Stimulated activated CD4-positive, alpha-beta T cell treated with anti-CD3 and anti-CD28 coated beads, Interleukin-4, amount 100 ng/mL, for 48 hours (primary cell): ENCODE measurements at places on chromosomes 12 and 14.

- no peak for DNase-seq
Observed at GRCh38 chr14:95364481-95365209, 44.9 kb upstream of the CLMN start.

- no peak for DNase-seq
Observed at GRCh38 chr14:96191353-96191752, 13.3 kb upstream of the BDKRB2 start.

DNA sequence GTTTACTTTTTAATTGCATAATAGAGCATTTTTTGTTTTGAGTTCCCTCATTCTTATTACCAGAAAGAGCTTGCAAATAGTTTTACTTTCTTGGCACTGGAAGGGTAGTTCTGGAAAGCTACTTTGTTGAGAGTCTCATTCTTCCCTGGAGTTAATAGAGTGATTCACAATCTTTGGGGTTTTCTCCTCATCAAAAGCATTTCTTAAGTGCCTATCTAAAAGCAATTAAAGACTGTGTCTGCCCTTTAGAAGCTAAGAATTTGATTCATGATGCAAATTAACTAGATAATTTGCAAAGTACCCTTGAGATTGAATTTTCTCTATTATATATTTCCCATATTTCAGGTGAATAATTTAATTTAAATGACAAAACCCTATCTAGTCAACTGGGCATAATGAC lies 8.1 kb upstream of the BMAL2 start:
- no peak for DNase-seq

GRCh38 chr12:94145191-94145983 lies 3.0 kb upstream of the PLXNC1 start:
- no peak for DNase-seq

DNA sequence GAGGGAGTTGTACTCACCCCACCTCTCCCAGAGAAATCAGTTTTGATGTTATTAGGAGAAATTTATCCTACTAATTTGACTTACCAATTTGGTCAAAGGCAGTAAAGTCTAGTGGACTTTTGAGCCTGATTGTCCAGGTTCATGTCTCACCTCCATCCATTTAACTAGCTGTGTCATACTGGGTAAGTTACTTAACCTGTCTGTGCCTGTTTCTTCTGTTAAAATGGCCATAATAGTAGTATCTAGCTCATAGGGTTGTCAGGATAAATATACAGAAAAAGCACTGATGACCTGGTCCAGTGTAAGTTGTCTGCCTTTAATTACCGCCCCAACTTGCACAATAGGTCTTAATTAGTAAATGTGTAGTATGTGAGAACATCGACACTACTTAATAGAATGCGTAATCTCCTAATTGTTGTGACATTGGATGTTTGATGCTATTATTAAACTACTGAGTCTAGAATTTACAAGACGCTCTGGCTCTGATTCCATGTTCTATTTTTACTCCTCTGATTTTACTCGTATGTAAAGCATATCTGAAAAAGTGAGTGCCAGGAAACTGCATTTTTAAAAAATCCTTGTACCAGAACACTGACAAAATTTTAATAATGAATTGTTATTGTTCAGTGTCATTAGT lies 1.5 kb downstream of the RAB21 start:
- DNase-seq, result no peak

- DNase-seq, result peak; percentile 49
Observed at GRCh38 chr14:101665478-101666078, 95.9 kb upstream of the PPP2R5C start.

DNA sequence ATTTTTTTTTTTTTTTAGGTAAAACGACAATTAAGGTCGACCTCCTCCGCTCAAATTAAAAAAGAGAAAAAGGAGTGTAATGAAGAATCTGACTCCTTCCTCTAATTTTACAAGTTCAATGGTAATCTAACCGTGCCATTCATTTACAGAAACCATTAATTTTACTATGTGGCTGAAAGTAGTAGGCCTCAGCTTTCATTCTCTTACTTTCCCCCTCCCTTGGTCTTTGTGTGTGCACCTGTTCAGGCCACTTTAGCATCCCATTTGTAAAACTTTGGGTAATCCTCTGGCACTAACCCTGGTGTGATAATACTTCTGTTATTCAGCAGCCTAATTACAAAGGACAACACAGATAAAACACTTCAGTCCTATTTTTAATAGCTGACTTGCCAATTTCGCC lies 128.1 kb downstream of the ASCL1 start:
- no peak for DNase-seq

DNA sequence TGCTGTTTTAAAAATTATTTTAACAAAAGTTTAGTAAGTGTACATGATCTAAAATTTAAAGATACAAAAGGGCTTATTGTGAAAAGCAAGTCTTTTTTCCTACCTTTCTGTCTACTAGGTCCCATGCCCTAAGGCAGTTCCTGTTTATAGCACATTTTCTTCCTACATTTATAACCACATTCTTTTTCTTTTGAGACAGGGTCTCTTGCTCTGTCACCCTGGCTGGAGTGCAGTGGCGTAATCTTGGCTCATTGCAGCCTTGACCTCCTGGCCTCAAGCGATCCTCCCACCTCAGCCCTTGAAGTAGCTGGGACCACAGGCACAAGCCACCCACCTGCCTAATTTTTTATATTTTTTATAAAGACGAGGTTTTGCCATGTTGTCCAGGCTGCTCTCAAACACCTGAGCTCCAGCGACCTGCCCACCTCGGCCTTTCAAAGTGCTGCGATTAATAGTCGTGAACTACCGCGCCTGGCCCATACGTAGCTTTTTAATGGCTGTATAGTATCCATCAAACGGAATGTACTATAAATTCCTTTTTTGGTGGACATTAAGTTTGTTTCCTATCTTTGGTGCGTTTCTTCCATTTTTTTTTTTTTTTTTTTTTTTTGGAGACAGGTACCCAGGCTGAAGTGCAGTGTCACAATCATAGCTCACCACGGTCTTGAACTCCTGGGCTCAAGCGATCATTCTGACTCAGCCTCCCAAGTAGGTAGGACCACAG lies 20.9 kb downstream of the FRS2 start:
- DNase-seq, result no peak

- no peak for DNase-seq
Observed at GRCh38 chr14:50798048-50798421, 32.9 kb downstream of the NIN start.

GRCh38 chr12:15562263-15562662 lies 226.9 kb downstream of the EPS8 start:
- no peak for DNase-seq

GRCh38 chr12:12201274-12201758 lies 65.5 kb downstream of the LRP6 start:
- DNase-seq, result no peak

DNA sequence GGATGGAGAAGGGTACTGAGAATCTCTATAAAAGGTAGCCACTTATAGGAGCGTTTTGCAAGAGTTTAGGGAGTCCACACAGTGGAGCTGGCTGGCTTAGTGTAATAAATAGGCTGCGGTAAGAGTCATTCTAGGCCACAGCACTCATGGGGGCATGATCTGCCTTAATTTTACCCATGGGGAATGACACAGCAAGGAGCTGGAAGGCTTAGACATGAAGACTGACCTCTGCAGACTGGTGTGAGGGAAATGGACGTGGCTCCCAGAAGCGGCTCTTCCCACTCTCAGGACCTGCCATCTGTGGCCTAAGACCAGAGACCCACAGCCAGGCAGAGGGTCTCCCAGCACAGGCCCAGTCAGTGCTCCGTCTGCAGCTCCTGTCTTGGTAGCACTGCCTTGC lies 173.3 kb downstream of the PPM1H start:
- DNase-seq, result no peak

- DNase-seq, result no peak
Observed at GRCh38 chr12:114335607-114336006, 70.3 kb downstream of the TBX5 start.

DNA sequence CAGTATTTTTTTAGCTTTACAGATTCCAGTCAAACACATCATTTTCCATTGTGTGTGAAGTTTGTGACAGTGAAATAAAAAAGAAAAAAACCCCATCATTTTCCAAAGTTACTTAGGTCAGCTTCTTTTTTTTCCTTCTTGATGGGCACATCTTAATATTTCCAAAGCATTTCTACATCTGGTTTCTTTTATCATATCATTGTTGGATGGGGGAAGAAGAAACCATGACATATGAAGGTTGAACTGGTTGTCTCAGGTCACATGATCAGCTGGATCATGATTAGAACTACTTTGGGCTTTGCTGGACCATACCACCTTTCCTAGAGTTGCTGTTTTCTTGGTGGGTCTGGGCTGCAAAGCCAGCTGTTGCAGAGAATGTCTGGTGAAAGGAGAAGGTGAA lies 59.8 kb downstream of the FOS start:
- no peak for DNase-seq

- DNase-seq, result no peak
Observed at GRCh38 chr12:78192979-78193378, 362.3 kb downstream of the NAV3 start.

DNA sequence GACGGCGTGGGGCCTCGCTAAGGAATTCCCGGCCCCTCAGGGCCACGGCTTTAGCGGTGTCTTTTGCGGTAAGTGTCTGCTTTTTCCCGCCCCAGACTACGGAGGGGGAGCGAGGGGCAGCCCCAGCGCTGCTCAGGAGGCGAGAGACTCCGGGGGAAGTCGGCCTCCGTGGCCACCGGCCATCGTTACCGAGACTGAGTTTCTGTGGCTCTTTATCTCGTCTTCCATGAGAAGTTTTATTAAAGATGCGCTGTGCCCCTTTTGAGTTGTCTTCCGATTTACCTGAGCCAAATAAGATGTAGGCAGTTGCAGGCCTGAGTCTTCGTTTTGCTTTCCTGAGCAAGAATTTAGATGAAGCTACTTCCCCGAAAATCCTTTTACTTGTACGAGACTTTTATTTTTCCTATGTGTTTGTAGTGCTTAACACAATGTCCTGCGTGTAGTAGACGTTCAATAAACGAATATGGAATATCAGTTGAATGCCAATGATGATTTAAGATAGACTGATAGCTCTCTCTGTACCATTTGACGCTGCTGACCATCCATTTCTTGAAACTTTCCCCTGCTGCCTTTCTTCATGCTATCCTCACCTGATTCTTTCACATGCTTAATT lies 462 bp downstream of the SRP54 start:
- no peak for DNase-seq

DNA sequence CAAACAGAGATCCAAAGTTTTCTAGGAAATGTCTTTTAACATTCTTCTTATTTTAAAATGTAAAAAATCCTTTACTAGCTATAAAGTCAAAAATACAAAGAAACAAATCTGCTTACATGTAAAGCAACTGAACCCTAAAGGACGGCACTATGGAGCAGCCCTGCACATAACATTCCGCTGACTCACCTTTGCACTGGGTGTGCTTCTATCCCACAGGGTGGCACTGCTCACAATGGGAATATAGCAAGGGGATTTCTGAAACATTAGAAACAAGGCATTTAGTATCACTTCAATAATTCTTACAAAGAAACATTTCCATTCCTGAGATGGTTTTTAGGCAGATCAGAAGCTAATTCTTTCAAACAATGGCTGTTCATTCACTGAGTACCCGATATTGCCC lies 94.3 kb downstream of the C12orf42 start:
- no peak for DNase-seq

DNA sequence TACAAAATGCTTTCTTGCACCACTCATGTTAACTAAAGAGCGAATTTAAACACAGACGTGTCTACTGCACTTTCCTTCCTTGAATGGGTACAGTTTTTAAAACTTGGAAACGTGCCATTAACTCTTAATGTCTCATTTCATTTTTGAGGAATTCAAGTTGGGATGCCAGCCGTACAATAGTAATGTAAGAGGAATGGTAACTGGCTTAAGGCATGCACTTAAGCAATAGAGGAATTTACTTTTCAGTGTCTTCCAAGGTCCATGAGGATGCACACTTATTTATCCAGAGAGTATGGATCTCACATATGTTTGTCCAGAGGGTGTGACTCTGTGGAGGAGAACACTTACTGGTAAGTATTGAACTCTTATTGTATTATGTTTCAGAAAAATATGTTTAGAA lies 52.9 kb downstream of the PPP4R4 start:
- DNase-seq, result no peak

GRCh38 chr14:82755476-82755875 lies 1221.8 kb upstream of the SEL1L start:
- no peak for DNase-seq

DNA sequence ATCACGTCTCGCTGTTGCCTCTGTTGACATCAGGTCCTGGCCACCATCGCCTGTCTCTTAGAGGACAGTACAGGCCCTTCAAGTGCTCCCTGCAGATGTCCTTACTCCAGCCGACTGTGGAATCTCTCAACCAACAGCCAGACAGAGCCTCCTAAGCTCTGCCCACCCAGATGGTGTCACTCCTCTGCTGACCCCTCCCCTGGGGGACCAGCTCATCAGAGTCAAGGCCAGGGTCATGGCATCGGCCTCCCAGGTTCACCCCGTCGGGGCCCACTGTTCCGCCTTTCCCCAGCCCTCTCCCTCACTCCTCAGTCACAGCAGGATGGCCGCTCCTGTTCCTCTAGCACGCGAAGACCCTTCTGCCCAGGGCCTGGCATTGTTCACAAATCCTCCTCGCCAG lies 157.3 kb upstream of the TMEM132C start:
- no peak for DNase-seq

GRCh38 chr14:64459405-64460136 lies 5.7 kb upstream of the AKAP5 start:
- DNase-seq, result no peak

- no peak for DNase-seq
Observed at GRCh38 chr12:116534311-116535121, 24.7 kb upstream of the MAP1LC3B2 start.

GRCh38 chr12:121295746-121296617 lies 527 bp downstream of the CAMKK2 start:
- peak; percentile 25 for DNase-seq

- DNase-seq, result no peak
Observed at GRCh38 chr14:53462931-53463778, 310.0 kb upstream of the DDHD1 start.

- DNase-seq, result no peak
Observed at GRCh38 chr12:3961591-3961990, 88.4 kb upstream of the PARP11 start.

GRCh38 chr14:30194741-30195148 lies 267.1 kb upstream of the PRKD1 start:
- DNase-seq, result no peak

GRCh38 chr12:3333583-3333982 lies 157.4 kb upstream of the PRMT8 start:
- DNase-seq, result no peak
